Stimulated activated CD8-positive, alpha-beta memory T cell treated with anti-CD3 and anti-CD28 coated beads, Interleukin-15, amount 100 ng/mL, for 1 hour (primary cell): ENCODE measurements at places on chromosomes 7 and 10.

GRCh38 chr10:14240253-14241189, 90.2 kb downstream of the FRMD4A start:
- DNase-seq, result no peak

DNA sequence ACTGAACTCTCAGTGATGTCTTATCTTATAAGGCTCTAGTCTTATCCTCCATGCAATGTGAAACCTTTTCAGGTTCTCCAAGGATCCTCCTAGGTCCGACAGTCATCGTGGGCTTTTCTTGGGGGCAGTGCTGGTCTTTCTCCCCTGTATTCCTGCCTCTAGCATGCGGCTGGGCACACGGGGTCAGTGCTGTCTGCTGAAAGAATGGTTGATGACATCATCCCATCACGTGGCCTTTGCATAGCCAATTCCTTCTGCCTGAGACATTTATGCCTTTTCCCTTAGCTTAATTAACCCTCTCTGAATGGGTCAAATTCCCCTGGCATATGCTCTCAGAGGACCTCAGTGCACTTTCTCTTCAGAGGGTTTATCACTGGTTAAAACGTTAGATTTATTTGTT, 27.0 kb upstream of the KCNK18 start:
- DNase-seq, result no peak

GRCh38 chr7:7146837-7147236, 35.5 kb upstream of the C1GALT1 start:
- no peak for DNase-seq

DNA sequence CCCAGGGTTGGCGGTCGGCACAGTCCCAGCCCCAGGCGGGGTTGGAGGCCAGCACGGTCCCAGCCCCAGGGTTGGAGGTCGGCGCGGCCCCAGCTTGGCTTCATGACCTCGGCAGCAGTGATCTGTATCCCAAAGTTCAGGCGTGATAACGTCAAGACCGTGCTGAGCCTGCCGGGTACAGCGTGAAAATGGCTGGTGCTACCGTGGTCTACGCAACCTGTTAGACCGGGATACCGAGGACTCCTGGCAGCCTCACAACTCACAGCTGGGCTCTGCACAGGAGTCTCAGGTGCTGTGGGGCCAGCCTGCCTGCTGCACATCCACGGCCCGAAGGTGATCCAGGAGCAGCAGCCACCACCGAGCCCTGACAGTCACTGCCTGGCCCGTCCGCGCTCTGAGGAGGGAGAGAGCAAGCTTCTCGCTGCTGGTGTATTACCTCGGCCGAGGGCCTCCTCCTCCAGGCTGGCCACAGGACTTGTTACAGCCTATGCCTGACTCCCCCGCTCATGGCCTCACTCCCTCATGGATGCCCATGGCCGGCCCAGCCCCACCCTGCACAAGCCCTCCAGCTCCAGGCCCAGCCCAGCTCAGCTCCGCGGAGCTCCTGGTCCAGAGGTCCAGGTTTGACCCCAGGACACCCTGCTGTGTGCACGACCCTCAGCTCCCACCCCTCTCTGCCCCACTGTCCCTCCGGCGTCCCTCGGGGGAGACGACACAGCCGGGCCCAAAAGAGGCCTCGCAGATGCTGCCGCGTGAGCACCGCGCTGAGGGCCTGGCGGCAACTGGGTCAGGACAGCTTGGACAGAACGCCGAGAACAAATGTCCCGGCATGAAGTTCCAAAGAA, 156.0 kb downstream of the ELFN1 start:
- DNase-seq, result no peak

DNA sequence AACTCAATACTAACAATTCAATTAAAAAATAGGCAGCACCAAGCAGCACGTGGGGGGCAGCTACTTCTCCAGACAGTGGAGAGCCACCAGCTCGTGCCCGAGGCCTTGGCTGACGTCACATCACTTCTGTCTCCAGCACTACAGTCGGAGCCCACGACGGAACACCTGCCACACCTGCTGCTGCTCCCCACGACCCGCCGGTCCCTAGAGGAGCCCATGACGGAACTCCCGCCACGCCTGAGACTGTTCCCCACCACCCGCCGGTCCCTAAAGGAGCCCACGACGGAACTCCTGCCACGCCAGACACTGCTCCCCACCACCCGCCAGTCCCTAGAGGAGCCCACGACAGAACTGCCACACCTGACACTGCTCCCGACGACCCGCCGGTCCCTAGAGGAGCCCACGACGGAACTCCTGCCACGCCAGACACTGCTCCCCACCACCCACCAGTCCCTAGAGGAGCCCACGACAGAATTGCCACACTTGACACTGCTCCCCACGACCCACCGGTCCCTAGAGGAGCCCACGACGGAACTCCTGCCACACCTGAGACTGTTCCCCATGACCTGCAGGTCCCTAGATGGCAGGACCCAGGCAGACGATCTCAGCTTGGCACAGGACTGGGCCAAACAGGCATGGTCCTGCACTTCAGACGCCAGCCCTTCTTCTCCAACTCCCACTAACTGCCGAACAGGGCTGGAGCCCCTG, 258.0 kb downstream of the ELFN1 start:
- no peak for DNase-seq

- DNase-seq, result no peak
These were observed 214.6 kb downstream of the PTEN start for GRCh38 chr10:88077977-88078376.

- DNase-seq, result no peak
These were observed 21.2 kb downstream of the VSTM2A start for GRCh38 chr7:54563329-54563916.

GRCh38 chr10:20839141-20839540, 58.0 kb downstream of the NEBL start:
- no peak for DNase-seq

- no peak for DNase-seq
These were observed 1.5 kb upstream of the DHX32 start for GRCh38 chr10:125882596-125882995.

GRCh38 chr7:36571190-36571560, 153.1 kb downstream of the AOAH start:
- no peak for DNase-seq

DNA sequence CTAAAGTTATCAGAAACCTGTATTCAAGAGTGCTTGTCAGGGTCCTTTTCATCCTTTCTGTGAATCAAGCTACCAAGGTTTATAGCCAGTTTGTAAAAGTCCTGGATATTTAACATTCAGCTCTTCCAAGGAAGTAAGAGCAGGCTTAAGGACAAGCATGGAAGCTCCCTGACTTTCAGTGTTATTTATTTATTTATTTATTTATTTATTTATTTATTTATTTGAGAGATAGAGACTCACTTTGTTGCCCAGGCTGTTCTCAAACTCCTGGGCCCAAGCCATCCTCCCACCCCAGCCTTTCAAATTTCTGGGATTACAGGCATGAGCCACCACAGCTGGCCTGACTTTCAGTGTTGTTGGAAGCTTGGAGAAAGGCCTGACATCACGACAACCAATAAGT, 44.4 kb upstream of the RELN start:
- no peak for DNase-seq

DNA sequence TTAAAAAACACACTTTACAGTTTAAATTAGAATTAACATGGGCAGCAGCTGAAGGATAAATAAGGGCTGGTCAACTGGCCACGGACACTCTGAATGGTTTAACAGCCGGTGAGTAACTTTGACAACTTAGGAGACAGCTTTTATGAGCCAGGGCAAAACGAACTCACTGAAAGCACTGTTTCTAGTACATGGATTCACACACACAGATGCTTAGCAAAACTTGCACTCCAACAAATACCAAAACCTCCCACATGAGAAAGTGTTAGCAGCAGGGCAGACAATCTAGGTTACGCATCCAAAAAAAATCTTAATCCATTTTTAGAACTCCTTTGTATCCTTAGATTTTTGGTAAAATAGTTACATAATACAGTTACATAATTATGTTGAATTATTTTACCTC, 486.4 kb downstream of the PHTF2 start:
- DNase-seq, result no peak

DNA sequence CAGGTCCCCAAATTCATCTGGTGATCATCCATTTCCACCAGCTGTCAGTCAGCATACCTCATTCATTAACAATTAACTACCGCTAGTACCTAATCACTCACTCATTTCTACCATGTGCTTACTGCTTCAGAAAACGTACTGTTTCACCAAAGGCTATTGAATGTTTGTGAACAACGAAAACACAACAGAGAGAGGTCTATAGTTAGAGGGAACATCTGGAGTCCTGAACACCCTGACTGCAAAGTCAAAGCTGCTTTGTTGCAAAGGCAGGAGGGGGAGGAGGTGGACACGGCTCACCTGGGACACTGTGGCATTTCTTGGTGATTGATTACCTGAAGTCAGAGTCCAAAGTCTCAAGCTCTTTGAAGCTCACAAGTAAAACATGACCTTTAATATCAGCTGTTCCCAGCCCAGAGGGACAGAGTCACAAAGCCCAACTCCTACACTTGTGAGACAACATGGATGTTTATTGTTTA, 342.3 kb upstream of the ADARB2 start:
- DNase-seq, result no peak

- DNase-seq, result no peak
These were observed 46.5 kb upstream of the TNRC18 start for GRCh38 chr7:5470167-5470532.

GRCh38 chr10:108411206-108411605, 1246.7 kb upstream of the SORCS1 start:
- DNase-seq, result no peak

DNA sequence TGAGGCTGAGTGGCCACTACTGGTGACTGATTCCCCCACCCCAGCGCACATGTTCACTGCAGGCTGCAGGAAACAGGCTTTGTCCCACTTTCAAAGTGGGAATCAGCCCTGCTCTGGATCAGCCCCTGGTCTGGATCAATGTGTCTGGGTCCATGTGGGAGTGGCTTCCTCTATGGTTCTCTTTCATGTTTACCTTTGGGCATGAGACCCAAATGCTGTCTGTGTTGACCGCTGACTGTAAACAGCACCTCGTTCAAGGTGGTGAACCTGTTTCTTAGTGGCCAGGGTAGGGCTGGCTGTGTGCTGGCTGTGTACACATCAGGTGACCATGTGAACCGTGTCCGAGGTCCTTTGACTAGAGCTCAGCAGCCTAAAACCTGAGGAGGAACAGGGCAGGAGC, 121.8 kb downstream of the CAMK1D start:
- DNase-seq, result no peak

DNA sequence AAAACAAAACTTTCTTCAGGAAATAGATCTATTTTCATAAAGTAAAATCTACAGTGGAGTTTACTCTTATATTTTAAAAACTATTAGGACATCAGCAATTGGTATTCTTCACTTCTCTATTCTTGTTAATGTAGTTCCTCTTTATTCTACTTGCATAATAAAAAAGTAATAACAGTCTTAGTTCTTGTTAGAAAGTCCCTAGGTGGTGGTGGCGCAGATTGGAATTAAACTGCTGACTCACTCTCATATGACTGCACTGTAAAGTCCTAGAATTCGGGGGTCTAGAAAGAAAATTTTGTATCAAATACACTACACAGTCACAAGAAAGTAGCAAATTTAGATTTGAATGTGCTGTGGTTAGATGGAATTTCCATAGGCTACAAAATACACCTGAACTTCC, 44.6 kb upstream of the TES start:
- DNase-seq, result no peak

DNA sequence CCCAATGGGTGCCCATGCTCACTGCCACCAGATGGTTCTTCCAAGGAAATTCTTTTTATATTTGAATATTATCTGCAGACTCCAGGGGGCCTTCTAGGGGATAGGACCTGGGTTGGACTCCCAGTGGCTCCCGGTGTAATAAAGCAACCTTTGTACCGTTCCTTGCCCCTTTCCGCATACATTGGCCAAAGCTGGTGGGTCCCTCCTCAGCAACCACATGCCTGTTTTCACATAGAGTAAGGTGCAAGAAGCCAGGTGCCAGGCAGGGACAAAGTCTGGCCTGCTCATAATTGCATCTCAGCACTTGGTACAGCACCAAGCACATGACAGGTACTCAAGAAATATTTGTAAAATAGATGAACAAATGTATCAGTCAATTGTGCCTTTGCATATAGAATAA, 46.4 kb upstream of the PPP1R3C start:
- no peak for DNase-seq

- DNase-seq, result no peak
These were observed 8.3 kb upstream of the SLC18A3 start for GRCh38 chr10:49601857-49602256.

DNA sequence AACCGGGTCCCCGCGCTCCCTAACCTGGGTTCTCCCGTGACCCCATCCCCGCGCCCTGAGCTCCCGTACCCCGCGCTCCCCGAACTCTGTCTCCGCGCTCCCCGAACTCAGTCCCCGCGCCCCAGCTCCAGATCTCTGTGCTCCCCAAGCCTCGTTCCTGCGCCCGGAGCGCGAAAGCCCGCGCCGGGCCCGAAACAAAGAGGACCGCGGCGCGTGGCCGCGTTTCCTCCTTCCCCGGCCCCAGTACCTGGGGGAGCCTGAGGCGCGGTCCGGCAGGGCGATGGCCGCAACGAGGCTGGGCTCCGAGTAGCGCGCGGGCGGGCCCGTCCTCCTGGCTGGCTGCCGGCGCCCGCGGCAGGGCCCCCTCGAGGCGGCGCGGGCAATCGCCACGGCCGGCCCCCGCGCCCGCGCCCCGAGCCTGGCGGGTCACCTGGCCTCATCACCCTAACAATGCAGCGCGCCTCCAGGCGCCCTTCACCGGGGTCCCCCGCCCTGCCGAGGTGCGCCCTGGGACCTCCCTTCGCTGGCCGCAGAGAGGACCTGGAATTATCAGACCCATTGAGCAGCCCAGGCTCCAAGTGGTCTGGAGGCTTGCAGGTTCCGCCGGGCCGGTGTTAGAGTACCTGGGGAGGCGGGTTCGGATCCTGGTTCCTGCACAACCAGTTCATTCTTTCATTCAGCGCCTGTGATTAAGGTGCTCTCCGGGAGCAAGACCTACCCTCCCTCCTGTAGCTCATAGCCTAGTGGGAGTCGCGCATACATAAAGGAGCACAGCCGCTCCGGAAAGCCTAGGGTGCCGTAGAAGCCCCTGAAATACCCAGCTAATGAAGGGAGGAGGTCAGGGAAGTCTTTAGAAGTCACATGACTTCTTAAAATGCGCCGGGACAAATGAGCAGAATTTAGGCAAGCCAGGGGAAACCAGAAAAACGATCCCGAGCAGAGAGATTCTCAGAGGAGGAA, at the start of gene TNS3:
TSS of gene TNS3 (minus strand) at position 308 of the 960 bp plus-strand sequence. CDS start 142,475 bp downstream, outside the sequence.
- no peak for DNase-seq

GRCh38 chr10:112548535-112549276, 101.7 kb downstream of the VTI1A start:
- no peak for DNase-seq

- no peak for DNase-seq
These were observed 5.6 kb upstream of the MEST start for GRCh38 chr7:130486114-130486953.

DNA sequence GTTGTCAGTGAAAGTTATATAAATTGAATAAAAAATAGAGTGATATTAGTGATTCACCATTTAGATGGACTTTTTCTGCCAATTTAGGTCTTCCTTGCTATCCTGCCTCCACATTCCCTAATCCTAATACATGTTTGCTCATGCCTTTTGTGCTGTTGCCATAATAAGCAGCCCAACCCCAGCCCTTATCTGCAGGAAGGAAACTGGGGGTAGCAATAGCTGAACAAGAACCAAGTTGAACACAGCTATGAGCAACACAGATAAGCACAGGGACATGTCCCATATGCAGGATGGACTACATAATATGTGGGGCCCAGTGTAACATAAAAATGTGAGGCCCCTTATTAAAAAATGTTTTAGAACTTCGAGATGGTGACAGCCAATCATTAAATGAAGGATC, 91.2 kb upstream of the AHR start:
- no peak for DNase-seq

GRCh38 chr10:78309536-78310237, 276.0 kb downstream of the RPS24 start:
- DNase-seq, result no peak

GRCh38 chr10:14674376-14675050, 100.2 kb downstream of the FAM107B start:
- no peak for DNase-seq

GRCh38 chr10:98086837-98087708, 47.4 kb upstream of the R3HCC1L start:
- DNase-seq, result no peak
